ENCODE measurements at places on chromosomes 7 and 10.

- no peak for DNase-seq
Measured at GRCh38 chr7:150314639-150315239, 8.4 kb upstream of the LRRC61 start.

GRCh38 chr10:33152146-33152545 lies 182.3 kb downstream of the NRP1 start:
- DNase-seq: no peak

- no peak for DNase-seq
Measured at GRCh38 chr7:32206987-32207386, 136.8 kb upstream of the PDE1C start.

GRCh38 chr7:17940951-17941431 lies 697 bp upstream of the SNX13 start:
- no peak for DNase-seq

DNA sequence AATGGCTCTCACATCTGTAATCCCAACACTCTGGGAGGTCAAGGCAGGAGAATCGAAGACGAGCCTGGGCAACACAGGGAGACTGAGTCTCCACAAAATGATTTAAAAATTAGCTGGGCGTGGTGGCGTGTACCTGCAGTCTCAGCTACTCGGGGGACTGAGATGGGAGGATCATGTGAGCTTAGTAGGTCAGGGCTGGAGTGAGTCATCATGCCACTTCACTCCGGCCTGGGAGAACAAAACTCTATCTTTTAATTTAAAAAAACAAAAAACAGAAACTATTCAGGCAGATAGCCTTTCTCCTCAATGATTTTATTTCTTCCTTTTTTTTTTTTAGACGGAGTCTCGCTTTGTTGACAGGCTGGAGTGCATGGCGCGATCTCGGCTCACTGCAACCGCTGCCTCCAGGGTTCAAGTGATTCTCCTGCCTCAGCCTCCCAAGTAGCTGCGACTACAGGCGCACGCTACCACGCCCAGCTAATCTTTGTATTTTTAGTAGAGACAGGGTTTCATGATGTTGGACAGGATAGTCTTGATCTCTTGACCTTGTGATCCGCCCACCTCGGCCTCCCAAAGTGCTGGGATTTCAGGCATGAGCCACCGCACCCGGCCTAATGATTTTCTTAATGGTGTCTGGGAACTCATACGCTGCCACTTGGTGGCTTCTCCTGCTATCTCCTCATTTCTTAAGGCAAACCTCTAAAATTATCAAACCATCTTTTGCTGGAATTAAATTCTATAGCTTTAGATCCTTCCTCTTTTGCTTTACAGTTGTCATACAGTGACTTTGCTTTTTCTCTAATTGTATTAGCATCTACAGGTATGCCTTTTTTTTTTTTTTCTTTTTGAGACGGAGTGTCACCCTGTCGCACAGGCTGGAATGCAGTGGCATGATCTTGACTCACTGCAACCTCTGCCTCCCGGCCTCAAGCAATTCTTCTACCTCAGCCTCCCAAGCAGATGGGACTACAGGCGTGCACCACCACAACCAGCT lies 22.9 kb downstream of the SRPK2 start:
- DNase-seq: no peak

DNA sequence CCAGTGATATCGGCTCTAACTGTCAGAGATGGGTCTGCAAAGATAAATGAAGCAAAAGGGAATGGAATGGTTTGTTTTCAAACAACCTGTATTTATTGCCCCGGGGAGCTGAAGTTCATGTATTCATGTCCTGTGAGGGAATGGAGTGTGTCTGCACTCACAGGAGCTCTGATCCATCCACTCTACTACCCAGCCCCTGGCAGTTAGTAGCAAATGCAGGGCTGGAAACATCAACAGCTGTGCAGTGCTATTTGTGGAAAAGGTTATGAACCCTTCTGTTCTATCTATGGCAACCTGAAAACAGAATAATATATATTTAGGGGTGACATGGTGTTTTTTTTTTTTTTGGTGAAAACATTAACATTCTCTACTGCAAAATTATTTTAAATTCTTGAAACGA lies 9.8 kb downstream of the AGR2 start:
- DNase-seq: no peak
